IPS DF 6.9 (cell line): ENCODE measurements at places on chromosomes 7 and 10.

DNA sequence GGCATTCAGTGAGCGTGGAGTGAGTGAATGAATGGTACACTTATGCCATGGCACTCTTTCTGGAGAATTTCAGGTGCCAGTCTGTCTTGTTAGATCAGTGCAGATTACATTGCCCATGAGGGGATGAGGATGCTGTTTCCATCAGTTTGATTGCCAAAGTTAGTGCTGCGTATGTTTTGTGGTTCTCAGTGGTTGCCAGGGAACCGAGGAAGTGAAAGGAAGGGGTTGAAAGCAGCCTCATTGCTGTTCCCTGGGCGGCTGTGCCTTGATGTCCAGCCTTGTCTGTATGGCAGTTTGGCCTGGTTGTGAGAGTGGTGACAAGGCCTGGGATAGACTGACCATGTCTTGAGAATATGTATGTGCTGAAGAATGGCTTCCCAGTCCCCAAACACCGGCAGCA is 30.2 kb downstream of the WBP1L start:
- no peak for DNase-seq

DNA sequence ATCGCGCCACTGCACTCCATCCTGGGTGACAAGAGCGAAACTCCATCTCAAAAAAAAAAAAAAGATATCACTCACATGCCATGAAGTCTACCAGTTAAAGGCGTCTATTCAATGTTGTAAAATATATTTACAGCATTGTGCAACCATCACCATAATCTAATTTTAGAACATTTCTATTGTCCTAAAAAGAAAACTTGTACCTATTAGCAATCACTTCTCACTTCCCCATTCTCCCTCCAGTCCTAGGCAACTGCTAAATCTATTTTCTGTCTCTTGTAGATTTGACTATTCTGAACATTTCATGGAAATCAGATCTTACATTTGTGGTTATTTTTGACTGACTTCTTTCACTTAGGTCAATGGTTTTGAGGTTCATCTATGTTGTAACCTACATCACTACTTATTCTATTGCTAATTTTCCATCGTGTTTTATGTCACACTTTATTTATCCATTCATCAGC is 25.2 kb upstream of the OTUD1 start:
- no peak for DNase-seq

- DNase-seq = no peak
Observed at GRCh38 chr10:133060881-133061280, 26.8 kb upstream of the ADGRA1 start.

- DNase-seq = no peak
Observed at GRCh38 chr10:95618101-95618500, 38.4 kb downstream of the ALDH18A1 start.

DNA sequence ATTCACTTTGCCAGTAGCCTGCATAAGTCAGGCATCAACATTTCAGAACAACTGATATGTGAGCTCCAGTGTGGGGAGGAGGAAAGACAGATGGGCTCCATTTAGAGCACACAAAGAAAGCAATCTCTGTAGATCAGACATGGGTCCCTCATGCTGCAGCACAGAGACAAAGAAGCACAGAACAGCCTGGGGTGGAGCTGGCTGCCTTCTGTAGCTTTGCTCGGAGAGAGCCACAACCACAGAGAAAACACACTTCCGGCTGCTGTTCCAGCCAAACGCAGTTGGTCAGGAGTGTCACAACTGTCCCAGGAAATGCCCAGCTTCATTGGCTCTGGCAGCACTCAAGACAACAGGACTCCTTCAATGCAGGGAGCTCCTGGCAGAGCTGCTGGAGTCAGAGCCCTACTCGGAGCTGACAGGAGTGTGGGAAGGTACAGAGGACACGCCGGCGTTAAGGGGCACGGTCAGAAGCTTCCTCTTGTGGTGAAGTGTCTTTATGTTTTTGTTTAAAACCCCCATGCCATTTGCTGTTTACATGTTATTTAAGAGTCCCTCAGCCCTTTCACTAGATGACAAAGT is 494.4 kb downstream of the TCERG1L start:
- DNase-seq = no peak

- DNase-seq = no peak
Observed at GRCh38 chr7:69941077-69941651, 342.9 kb downstream of the AUTS2 start.

DNA sequence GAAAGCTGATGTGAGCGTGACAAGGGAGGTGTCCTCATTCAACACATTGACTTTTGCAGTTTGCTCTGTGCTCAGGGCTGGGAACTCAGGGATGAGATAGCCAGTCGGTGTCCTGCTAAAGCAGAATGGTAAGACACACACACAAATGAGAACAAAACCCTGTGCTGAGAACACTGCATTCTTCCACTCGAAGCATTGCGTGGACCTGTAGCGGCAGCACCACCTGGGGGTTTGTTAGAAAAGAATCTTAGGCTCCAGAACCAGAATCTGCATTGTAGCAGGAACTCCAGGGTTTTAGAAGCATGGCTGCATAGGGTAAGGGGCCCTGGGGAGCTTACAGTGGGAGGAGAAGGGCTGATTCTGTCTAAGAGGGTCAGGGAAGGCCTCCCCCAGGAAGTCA is 21.5 kb upstream of the OGDHL start:
- DNase-seq = no peak

DNA sequence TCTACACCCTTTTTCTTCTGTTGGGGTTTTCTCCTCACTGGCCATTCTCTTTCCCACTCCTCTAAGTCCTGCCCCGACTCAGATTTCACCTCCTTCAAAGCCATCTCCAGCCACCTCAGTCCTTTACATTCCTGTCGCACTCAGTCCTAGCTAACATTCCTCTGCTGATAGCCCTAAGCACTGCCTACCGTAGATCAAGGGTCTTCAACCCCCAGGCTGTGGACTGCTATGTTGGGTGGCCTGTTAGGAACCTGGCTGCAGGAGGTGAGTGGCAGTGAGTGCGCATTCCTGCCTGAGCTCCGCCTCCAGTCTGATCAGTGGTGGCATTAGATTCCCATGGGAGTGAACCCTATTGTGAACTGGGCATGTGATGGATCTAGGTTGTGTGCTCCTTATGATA is 11.2 kb downstream of the PFKFB3 start:
- DNase-seq = no peak

DNA sequence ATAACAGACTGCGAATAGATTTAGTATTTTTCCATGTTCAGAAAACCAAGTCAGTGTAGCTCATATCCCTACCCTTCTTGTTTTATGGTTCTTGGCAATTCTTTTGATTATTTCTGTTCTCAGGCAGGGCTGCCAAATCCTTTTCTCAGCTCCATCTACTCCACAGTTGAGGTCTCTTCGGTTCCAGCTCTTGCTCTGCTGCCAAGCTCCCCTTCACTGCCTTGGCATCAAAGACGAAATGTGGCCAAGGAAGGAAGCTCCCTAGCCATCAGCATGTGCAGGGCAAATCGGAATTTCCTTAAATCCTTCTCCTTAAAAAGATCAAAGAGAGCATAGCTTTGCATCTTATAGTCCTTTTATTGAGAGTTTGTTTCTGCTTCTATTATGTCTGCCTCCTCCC is 116.4 kb upstream of the NOBOX start:
- DNase-seq = no peak

DNA sequence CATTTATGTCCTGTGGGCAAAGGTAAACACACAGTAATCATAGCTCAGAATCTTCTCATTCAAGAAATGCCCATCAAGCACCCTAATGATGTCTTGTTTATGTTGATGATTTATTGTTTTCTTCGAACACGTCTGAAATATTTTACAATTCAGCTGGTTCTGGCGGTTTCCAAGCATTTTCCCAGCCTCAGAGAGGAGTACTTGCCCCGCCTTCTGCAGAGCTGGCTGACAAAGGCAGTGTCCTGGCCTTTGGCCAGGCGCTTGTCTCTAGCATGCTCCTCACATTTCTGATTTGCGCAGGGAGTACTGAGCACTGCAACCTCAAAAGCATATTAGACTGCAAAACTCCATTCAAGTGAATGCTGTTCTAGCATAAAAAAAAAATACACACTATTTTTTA is 314.2 kb upstream of the GNAI1 start:
- no peak for DNase-seq

GRCh38 chr7:27165089-27165995 is at the start of gene HOXA9:
Gene HOXA9 (minus strand): TSS chr7:27165537. CDS start chr7:27165457, 80 bp downstream.
- no peak for DNase-seq

DNA sequence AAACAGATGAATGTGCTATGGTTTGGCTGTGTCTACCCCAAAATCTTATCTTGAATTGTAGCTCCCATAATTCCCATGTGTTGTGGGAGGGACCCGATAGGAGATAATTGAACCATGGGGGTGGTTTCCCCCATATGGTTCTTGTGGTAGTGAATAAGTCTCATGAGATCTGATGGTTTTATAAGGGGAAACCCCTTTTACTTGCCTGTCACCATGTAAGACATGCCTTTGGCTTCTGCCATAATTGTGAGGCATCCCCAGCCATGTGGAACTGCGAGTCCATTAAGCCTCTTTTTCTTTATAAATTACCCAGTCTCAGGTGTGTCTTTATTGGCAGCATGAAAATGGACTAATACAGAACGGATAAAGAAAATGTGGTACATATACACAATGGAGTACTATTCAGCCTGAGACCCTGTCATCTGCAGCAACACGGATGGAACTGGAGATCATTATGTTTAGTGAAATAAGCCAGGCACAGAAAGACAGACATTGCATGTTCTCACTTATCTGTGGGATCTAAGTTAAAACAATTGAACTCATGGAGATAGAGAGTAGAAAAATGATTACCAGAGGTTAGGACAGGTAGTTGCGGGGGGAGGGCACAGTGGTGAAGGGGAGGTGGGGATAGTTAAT is 587.6 kb upstream of the NRP1 start:
- DNase-seq = no peak

- DNase-seq = no peak
Observed at GRCh38 chr7:74226633-74227032, 16.8 kb downstream of the LAT2 start.

GRCh38 chr10:93142534-93142933 is 68.8 kb downstream of the CYP26A1 start:
- no peak for DNase-seq

GRCh38 chr7:7764520-7765396 is 46.4 kb upstream of the RPA3 start:
- DNase-seq = no peak

- DNase-seq = no peak
Observed at GRCh38 chr10:79074732-79075131, 6.0 kb downstream of the ZMIZ1 start.

GRCh38 chr7:2307690-2308107 is 6.5 kb downstream of the SNX8 start:
- no peak for DNase-seq

DNA sequence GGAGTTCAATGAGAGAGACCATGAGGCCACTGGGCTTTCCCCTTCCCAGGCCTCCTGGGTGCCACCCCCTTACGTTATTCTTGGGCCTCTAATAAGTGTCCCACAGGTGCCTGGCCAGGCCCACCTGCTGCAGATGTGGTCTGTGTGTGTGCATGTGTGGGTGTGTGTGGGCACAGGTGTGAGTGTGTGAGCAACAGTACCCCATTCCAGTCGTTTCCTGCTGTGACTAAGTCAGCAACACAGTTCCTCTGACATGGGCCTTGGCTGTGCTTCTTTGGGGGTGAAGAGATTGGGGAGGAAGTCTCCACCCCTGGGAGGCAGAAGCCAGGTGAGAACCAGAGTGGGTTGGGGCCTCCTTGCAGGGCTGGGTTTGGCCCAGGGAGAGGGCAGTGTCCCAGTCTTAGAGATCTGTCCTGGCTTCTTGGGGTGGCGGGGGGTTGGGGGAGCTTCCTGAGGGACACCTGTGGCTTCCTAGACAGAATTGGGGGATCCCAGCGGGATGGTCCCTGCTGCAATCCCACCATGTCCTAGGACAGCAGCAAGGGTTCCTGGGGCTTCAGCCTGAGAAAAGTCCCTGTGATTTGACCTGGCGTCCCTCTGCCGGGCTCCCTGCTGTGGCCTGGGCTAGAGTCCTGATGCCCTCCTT is 4.1 kb upstream of the PILRB start:
- DNase-seq = no peak

DNA sequence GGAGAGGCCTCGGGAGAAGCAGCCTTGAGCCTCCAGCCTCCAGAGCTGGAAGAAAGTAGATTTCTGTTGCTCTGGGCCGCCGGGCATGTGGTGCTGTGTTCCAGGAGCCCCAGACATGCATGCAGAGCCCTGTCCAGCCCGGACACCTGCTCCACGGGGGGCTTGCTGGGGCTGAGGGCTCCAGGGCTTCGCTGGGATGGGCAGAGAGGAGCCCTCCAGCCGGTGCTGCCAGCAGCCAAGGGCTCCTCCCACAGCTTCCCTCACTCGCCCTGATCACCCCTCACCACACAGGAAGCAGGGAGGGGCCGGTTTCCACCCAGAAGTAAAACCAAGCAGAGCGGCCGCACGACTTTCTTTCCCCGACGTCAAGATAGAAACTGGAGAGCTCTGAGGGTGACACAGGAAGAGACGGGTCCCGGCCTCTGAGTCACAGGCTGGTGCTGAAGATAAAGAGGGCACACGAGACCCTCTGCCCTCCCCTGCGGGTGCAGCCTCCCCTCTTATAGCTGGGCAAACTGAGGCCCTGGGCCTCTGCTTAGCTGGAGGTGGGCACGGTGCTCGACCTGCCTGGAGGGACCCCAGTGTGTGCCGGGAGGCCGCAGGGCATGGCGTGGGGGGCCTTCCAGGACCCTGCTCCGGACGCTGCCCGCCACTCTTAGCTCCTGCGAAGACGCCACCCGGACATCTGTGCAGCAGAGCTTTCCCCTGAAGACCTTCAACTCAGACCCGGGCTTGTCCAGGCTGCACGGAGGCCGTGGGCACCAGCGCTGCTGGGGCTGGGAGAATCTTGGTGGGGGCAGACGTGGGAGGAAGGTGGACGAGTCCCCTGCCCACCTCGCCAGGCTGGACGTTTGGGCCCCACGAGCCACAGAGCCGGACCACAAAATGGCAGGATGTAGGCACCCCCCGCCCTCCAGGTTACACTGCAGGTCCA is 31.1 kb downstream of the ADAP1 start:
- DNase-seq = no peak

DNA sequence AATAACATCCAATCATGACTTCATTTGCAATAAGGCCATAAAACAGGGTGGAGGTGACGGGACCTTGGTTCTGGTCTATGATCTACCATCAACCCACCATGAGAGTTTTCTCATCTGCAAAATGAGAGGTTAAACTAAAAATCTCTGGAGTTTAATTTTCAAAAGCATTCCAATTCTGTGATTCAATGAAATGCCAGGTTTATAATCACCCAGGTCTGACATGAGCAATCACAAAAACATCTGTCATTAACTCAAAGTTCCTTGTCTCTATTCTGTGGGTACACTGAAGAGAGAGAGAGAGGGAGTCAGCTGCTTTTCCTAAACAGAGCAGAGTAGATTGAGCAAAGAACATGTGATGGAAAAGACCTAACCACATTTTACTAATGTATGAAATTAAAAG is 75.4 kb downstream of the NUDCD3 start:
- DNase-seq = no peak
